ENCODE measurements at places on chromosomes 12 and 14. TPM values are rescaled to one million over a fixed set of nuclear protein-coding genes. Genes with fewer than 3 reads are reported as not detected.

Gene RDH5
- 0.63 TPM for total RNA-seq

DNA sequence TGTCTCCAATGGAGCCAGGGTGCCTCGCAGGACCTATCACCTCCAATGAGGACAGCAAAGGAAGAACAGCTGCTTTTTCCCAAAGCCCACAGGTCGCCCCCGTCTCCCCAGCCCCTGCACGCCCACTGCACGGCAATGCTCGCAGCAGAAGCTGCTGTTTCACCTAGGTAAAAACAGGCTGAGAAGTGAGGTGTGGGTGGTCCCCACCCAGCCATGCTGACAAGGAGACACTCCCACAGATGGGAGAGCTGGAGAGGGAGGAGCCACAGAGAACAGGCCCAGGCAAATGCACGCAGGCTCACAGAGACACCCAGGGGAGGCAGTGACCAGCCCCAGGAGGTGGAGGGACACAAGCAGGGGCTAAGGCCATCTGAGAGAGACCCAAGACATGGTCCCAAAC, 10.4 kb downstream of the CFAP73 start:
- DNase-seq, result no peak

GRCh38 chr14:92969871-92970270, 46.9 kb downstream of the CHGA start:
- no peak for DNase-seq

- DNase-seq, result no peak
These were observed 45.4 kb upstream of the GALNT9 start for GRCh38 chr12:132374612-132375445.

DNA sequence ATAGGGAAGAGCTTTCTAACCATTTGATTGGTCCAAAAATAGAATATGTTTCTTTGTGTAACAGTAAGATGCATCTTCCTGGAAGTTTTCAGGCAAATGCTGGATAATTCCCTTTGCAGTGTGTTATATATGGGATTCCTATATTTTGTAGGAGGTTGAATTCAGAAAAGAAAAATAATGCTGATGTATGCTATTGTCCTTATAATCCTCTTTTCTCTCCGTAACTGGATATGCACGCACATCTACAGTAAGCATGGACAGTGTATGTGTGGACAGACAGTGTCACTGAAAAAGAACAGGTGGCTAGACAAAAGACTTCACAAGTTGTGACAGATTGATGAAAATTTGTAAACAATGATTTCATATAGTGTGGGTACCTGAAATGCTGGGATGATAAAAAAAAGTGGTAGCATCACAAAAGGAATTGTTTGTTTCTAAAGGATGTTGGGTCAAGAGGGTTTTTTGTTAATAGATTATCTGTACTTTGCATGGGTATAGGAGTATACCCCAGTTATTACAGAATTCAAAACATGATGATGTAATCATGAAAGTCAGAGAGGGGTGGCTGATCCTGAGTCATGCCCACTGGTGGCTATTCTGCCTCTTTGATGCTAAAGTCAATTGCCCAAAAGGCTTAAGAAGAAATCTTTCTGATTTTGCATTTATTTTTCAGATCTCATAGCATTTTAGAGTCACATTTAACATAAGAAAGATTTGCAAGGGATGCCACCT, 160.7 kb upstream of the TMTC1 start:
- no peak for DNase-seq

- no peak for DNase-seq
These were observed 209.4 kb upstream of the PRICKLE1 start for GRCh38 chr12:42798811-42799438.

GRCh38 chr14:100030452-100031153, 34.6 kb upstream of the EVL start:
- DNase-seq, result peak; percentile 10

Gene RPL10L
- total RNA-seq, result not detected
